ENCODE measurements at places on chromosomes 1 and 21. TPM values are rescaled to one million over a fixed set of nuclear protein-coding genes. Genes with fewer than 3 reads are reported as not detected.

DNA sequence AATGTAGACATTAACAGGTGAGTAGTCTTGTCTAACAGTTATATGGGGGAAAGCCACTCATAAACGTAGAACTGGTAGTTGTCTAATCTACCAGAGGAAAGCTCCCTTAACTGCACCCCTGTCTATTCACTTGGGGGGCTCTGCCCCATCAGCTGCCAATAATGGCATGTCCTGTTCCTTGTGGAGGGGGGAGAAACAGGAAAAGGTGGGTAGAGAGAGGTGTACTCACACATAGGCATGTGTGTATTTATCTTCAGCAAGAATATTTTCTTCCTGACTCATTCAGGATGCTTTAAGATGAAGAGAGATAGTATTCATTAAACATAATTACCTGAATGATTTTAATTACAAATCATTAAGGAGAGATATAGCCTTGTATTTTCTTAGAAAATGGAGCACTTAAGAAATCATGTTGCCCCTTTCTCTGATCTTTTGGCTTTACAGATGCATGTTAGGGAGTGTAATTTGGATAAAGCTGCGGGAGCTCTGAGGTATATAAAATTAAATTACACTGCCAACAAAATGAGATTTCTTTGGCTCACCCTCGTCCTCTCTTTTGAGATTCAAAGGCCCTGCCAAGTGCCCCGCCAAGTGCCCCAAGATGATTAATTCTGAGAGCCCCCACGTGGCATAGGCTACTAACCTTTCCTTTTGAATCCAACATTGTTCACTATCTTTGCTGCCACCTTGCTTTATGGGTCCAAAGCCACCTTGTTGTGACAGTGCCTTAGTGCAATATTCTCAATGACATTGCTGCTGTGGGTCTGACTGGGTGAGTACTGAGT is 286.3 kb upstream of the LYPLAL1 start:
- H3K27ac ChIP-seq, result no peak overlapping the region
- no peak overlapping the region for H3K4me3 ChIP-seq
- no peaks in the 10 kb centered on the region for H3K4me1 ChIP-seq
- no peaks in the 10 kb centered on the region for H3K27me3 ChIP-seq

DNA sequence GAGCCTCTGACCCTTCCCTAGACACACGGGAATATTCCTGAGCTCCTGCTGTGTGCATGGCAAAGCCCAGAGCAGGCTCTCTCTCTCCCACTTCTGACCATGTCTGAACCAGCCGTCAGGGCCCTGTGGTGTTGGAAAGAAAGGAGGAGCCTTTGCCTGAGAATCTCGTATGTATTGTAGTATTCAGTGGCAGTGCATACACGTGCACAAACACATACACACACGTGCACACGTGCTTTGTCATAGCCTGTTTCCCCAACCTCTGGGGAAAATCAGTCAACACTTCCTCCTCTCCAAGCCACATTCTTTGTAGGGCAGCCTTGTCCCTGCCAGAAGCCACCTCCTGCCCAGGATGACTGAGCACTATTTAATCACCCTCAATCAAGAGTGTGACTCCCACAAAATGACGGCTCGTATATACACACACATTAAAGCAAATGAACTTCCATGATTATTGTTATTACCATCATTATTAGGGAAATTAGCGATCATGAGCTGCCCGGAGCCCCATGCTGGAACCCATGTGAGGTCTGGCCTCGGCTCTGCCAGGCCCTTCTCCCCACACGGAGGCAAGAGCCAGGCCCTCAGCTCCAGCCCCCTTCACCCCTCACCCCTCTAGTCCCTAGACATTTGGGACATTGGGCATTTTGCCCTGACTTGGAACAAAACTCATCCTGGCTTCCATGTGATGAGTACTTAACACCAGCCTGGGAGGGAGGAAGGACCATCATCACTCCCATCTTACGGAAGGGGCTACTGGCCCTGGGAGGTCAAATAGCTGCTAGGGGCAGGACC is 331.9 kb downstream of the NPHP4 start:
- no peaks in the 10 kb centered on the region for H3K27me3 ChIP-seq
- no peak for DNase-seq
- no peak overlapping the region for H3K4me3 ChIP-seq
- no peak overlapping the region for H3K27ac ChIP-seq
- H3K36me3 ChIP-seq, result peaks cover 16% of the 10 kb centered on the region
- no peaks in the 10 kb centered on the region for H3K4me1 ChIP-seq

DNA sequence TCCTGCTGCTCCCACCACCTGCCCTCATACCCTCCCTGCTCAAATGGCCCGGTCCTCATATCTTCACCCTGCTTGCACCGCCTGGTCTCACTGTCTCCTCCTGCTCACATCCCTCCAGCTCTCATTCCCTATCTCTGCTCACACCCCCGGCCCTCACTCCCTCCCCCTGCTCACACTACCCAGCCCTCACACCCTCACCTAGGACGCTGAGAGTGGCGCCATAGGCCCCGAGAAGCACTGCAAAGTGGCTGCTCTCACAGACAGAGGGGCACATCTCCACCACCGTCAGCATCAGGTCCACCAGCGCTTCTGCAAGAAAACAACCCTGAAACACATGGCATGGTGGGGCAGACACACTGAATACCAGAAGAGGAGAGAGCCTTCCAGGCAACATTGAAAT is 38.6 kb downstream of the MRAP start:
- no peak overlapping the region for H3K4me3 ChIP-seq
- peaks cover 7% of the 10 kb centered on the region for H3K4me1 ChIP-seq
- no peaks in the 10 kb centered on the region for H3K27me3 ChIP-seq
- DNase-seq, result no peak

DNA sequence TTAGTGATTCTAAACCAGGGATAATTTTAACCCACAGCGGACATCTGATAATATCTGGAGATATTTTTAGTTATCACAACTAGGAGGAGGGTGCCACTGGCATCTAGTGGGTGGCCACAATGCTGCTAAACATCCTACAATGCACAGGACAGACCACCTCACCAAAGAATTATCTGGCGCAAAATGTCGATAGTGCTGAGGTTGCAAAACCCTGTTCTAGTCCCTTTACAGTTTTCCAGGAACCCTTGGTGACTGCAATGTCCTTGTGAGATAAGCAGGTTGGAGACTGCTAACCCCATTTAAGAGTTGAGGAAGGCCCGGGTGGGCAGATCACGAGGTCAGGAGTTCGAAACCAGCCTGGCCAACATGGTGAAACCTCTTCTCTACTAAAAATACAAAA is 163.1 kb upstream of the BEND5 start:
- no peak overlapping the region for H3K4me3 ChIP-seq
- no peaks in the 10 kb centered on the region for H3K36me3 ChIP-seq
- no peak overlapping the region for H3K27ac ChIP-seq
- H3K4me1 ChIP-seq, result peaks cover under 1% of the 10 kb centered on the region

GRCh38 chr1:41461790-41462679 is 22.4 kb downstream of the EDN2 start:
- no peaks in the 10 kb centered on the region for H3K27me3 ChIP-seq
- no peaks in the 10 kb centered on the region for H3K36me3 ChIP-seq
- H3K4me3 ChIP-seq, result no peak overlapping the region

GRCh38 chr1:222933273-222933672 is 118.4 kb downstream of the DISP1 start:
- no peak for DNase-seq
- no peak overlapping the region for H3K27ac ChIP-seq
- no peak overlapping the region for H3K4me3 ChIP-seq
- H3K4me1 ChIP-seq, result peaks cover 16% of the 10 kb centered on the region
- no peaks in the 10 kb centered on the region for H3K36me3 ChIP-seq

- no peak overlapping the region for H3K4me3 ChIP-seq
- no peaks in the 10 kb centered on the region for H3K27me3 ChIP-seq
- no peaks in the 10 kb centered on the region for H3K4me1 ChIP-seq
- no peaks in the 10 kb centered on the region for H3K36me3 ChIP-seq
- no peak overlapping the region for H3K27ac ChIP-seq
These were observed 165.8 kb upstream of the HMCN1 start for GRCh38 chr1:185568155-185569123.

DNA sequence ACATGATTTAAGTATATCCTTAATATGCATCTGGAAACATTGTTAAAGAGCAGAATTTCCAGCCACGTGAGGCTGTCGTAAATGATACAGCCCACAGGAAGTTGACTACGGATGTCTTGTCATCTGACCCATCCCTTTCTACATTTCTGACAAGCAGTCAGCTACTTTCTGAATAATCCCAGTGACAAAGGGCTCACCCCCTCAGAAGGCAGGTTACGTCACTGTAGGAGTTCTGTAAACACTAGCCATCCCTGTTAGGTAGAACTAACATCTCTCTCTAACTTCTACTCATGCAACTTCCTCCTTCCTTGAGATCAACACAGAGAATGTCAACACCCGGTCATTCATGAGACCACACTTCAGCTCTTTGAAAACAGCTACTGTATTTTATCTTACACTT is 259.2 kb downstream of the GREM2 start:
- no peak overlapping the region for H3K27ac ChIP-seq
- no peaks in the 10 kb centered on the region for H3K36me3 ChIP-seq
- no peak for DNase-seq
- no peaks in the 10 kb centered on the region for H3K27me3 ChIP-seq
- peaks cover 6% of the 10 kb centered on the region for H3K4me1 ChIP-seq
- H3K4me3 ChIP-seq, result no peak overlapping the region

DNA sequence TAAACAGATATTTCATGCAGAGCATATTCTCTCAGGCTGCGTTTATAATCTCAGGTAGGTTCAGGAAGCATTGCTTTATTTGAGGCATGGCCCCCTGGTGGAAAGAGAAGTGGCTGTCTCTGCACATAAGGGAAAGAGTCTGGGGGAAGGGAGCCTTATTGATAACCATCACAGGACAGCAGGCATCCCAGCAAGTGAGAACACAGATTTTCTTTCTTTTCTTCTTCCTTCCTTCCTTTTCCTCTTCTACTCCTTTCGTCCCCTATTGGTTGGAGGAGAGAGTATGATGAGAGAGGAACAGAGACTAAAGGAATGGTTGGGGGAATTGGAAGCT is 21.9 kb downstream of the TSNAX start:
- H3K36me3 ChIP-seq, result 0 out of 2 replicates have a peak, but pooled peaks cover 8% of the 10 kb centered on the region
- peaks cover 14% of the 10 kb centered on the region for H3K4me1 ChIP-seq
- DNase-seq, result no peak
- H3K27me3 ChIP-seq, result no peaks in the 10 kb centered on the region
- H3K4me3 ChIP-seq, result no peak overlapping the region

The POU3F1 gene
- 18.9 TPM for total RNA-seq
